ENCODE measurements at places on chromosomes 11 and 22. TPM values are rescaled to one million over a fixed set of nuclear protein-coding genes. Genes with fewer than 3 reads are reported as not detected.
A peak's percentile ranks its signal among the peaks of the same experiment; 100 is the strongest.

Gene INSC
- 0.58 TPM for total RNA-seq

Gene PLA2G3
- total RNA-seq = 26.8 TPM

- H3K36me3 ChIP-seq = no peaks in the 10 kb centered on the region
- no peak overlapping the region for H3K4me3 ChIP-seq
- DNase-seq = no peak
- H3K4me1 ChIP-seq = peaks cover 22% of the 10 kb centered on the region
Measured at GRCh38 chr22:40006641-40007040, 11.9 kb downstream of the FAM83F start.

- no peaks in the 10 kb centered on the region for H3K4me1 ChIP-seq
- H3K36me3 ChIP-seq = no peaks in the 10 kb centered on the region
- no peak within 1 kb of the TSS for H3K27ac ChIP-seq
Measured at GRCh38 chr11:102724904-102725500, at the start of gene MMP8. TSS of gene MMP8 (minus strand) at chr11:102724954. CDS start at chr11:102724855, 99 bp downstream.

GRCh38 chr22:44942979-44943700 is 66.7 kb downstream of the PHF21B start:
- DNase-seq = no peak
- no peak overlapping the region for H3K27ac ChIP-seq
- no peaks in the 10 kb centered on the region for H3K27me3 ChIP-seq
- H3K4me3 ChIP-seq = no peak overlapping the region

DNA sequence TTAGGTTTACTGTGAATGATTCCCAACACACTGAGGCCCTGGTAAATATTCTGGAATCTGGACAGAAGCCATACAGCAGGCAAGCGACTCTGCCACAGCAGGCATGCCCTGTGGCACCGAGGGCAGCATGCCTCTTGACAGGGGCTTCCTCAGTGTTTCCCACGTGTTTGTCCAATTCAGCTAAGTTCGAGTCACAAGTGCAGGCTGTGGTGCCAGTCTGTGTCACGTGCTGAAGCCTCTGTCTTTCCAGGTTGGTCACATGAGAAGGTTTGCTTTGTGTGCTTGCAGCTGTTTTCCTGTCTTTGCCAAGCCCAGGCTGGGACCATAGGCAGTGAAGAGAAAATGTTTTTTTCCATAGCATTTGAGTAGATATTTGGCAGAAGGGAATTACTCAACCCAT is 2.4 kb upstream of the PPFIBP2 start:
- no peak overlapping the region for H3K27ac ChIP-seq
- no peak for DNase-seq
- H3K27me3 ChIP-seq = peaks cover 16% of the 10 kb centered on the region
- H3K4me1 ChIP-seq = no peaks in the 10 kb centered on the region

- no peaks in the 10 kb centered on the region for H3K36me3 ChIP-seq
- H3K27me3 ChIP-seq = no peaks in the 10 kb centered on the region
- H3K4me1 ChIP-seq = no peaks in the 10 kb centered on the region
- no peak for DNase-seq
Measured at GRCh38 chr11:129747071-129747470, 68.6 kb upstream of the TMEM45B start.

Gene RIMBP3C
- total RNA-seq = not detected

DNA sequence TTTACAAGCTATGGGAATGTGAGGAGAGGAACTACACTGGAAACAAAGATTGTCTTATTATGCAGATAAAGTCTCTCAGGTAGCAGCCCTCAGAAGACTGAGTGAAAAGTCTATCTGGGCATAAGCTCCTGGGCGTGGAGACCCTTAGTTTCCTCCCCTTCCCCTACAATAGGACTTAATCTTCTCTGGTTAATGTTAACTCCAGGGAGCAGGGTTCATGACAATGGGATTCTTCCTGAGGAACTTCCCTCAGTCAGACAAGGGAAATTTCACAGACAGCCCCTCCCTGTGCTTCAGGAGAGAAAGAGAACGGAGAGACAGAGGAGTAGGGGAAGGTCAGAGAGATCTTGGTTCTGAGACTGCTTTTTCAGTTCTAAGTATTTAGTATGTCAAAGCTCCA is 1428.6 kb downstream of the LRRC4C start:
- no peaks in the 10 kb centered on the region for H3K4me1 ChIP-seq
- no peaks in the 10 kb centered on the region for H3K27me3 ChIP-seq
- no peaks in the 10 kb centered on the region for H3K36me3 ChIP-seq
- no peak for DNase-seq

Gene PATE2
- not detected for total RNA-seq

DNA sequence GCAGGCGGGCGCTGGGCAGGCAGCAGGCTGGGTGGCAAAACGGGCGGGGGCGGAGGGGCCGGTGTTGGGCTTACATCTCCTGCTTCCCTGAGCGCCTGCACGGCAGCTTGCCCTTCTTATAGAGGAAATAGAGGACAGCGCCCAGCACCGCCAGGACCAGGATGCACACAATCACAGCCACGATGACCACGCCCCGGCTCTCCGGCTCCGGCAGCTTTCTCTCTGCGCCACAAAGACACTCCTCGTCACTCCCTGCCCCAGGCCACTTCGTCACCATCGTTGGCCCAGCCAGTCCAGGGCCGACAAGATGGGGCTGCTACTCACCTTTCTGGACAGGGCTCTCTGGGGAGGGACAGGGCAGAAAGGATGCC is 6.3 kb downstream of the MCAM start:
- no peak overlapping the region for H3K4me3 ChIP-seq
- H3K27ac ChIP-seq = no peak overlapping the region
- no peaks in the 10 kb centered on the region for H3K36me3 ChIP-seq
- H3K4me1 ChIP-seq = peaks cover 11% of the 10 kb centered on the region

DNA sequence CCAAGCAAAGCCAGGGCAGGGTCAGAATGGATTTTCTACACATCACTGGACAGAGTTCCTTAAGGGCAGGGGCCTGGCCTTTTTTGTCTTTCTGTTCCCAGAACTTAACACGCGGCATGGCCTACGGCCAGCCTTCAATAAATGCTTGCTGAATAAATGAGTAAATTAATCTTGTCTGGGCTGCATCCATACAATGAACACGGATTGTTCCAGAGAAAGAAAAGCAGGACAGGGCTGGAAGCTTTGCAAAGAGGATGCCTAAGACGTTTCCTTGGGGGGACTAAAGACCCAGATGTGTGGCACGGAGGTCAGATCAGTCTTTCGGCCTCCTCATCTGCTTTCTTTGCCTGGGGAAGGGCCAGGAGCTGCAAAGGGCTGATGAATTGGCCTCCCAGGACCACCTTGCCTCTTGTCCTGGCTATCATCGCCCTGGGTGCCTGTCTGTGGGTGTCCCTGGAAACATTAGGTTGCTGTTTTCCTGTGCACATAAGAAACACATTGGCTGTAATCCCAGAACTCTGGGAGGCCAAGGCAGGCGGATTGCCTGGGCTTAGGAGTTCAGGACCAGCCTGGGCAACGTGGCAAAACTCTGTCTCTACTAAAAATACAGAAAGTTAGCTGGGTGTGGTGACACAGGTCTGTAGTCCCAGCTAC is 20.8 kb upstream of the RFPL3 start:
- H3K36me3 ChIP-seq = no peaks in the 10 kb centered on the region
- no peak overlapping the region for H3K27ac ChIP-seq
- no peaks in the 10 kb centered on the region for H3K27me3 ChIP-seq
- no peak for DNase-seq
- peaks cover 8% of the 10 kb centered on the region for H3K4me1 ChIP-seq
- H3K4me3 ChIP-seq = no peak overlapping the region

- no peak overlapping the region for H3K27ac ChIP-seq
- H3K4me3 ChIP-seq = no peak overlapping the region
- H3K36me3 ChIP-seq = no peaks in the 10 kb centered on the region
- H3K4me1 ChIP-seq = no peaks in the 10 kb centered on the region
- no peaks in the 10 kb centered on the region for H3K27me3 ChIP-seq
Measured at GRCh38 chr22:16847271-16847670, 22.1 kb upstream of the XKR3 start.

DNA sequence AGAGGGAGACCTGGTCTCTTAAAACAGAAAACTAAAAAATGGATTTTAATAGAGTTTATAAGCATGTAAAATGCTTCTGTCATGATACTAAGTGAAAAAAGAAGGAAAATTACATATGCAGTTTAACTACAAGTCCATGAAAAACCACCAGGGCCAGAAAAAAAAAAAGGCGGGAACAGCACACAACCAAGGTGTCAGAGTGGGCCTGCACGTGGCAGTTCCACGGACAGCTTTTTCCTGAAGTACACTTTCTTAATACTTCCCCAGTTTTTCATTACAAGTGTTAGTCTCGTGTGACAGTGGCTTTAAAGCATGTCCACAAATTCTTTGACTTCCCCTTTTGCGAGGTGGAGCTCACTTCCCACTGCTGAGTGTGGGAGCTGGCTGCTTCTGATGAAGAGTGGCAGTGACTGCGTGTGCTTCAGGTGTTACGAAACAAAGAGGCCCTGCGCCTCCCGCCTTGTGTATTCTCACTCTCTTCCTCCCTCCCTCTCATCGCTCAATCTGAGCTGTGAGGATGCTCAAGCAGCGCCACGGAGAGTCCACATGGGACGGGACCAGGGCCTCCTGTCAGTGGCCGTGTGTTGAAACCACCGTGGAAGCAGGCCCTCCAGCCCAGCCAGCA is 16.4 kb downstream of the PPM1F start:
- 0 out of 2 replicates have a peak, but pooled peaks cover 2% of the 10 kb centered on the region for H3K36me3 ChIP-seq
- H3K27me3 ChIP-seq = no peaks in the 10 kb centered on the region
- H3K4me3 ChIP-seq = no peak overlapping the region
- DNase-seq = no peak
- no peak overlapping the region for H3K27ac ChIP-seq

DNA sequence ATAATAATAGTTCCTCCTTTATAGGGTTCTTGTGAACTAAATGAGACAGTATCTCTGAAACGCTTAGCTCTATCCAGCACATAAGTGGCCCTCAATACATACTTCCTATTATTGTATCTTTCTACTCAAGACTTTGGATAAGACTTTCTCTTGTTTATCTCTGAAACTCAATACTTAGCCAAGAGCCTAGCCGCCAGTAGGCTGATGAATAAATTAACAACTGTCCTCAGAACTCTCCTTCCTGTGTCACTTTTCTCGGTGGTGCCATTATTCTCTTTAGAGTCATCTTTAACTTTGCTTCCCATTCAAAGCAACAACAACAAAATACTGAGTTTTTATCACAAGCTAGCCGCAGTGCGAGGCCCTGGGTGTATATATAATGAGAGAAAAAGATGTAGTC is 86.9 kb downstream of the FAM83F start:
- no peaks in the 10 kb centered on the region for H3K27me3 ChIP-seq
- H3K36me3 ChIP-seq = no peaks in the 10 kb centered on the region
- H3K27ac ChIP-seq = no peak overlapping the region
- no peak overlapping the region for H3K4me3 ChIP-seq
- no peak for DNase-seq

- H3K27ac ChIP-seq = no peak overlapping the region
- no peaks in the 10 kb centered on the region for H3K27me3 ChIP-seq
- H3K4me3 ChIP-seq = no peak overlapping the region
- peaks cover 5% of the 10 kb centered on the region for H3K4me1 ChIP-seq
- H3K36me3 ChIP-seq = no peaks in the 10 kb centered on the region
Measured at GRCh38 chr11:87572881-87573280, 535.1 kb downstream of the TMEM135 start.

Gene CCDC157
- total RNA-seq = 4.1 TPM

DNA sequence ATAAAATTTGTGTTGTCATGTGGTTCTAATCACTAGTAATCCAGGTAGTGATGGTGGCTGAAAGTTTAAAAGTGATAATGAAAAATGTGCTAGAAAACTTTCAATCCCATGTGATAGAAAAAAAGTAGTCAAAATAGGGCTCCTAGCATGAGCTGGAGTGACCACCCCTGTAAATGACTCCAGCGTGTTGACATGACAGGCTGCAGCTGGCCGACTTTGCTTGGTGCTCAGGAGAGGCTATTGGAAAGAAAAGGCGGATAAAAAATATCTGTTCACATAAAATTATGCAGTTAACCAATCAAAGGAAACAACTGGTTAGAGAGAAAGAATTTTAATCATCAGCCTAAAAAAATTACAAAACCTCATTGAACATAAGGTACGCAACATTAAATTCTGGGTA is 16.9 kb upstream of the MTCH2 start:
- H3K27me3 ChIP-seq = no peaks in the 10 kb centered on the region
- H3K4me1 ChIP-seq = no peaks in the 10 kb centered on the region
- H3K4me3 ChIP-seq = no peak overlapping the region
- DNase-seq = no peak
- H3K36me3 ChIP-seq = no peaks in the 10 kb centered on the region

Gene RBMXL2
- total RNA-seq = not detected

DNA sequence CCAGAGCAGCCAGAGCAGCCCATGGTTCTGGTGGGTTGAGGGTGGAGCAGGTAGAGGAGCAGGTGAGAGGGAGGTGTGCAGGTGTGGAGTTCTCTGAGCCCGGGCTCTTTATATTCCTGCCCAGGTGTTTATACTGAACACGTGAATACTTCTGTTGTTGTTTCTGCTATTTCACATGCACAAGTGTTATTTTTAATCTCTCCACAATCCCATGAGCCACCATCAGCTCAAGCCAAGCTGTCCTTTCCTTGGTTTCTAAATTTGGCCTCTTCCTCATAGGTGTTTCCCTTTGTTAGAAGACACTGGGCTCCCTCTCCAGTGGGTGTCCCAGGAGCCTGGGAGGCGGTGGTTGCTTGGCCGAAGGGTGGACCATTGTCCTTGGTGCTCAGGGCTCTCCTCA is at the start of gene KRTAP5-3:
Gene KRTAP5-3, minus strand, starts transcription at position 101 of the 400 bp plus-strand sequence. Its CDS starts 78 bp downstream, at position 23.
- no peaks in the 10 kb centered on the region for H3K36me3 ChIP-seq
- no peak for DNase-seq
- H3K4me1 ChIP-seq = no peaks in the 10 kb centered on the region
- H3K27me3 ChIP-seq = no peaks in the 10 kb centered on the region
- H3K27ac ChIP-seq = no peak within 1 kb of the TSS

DNA sequence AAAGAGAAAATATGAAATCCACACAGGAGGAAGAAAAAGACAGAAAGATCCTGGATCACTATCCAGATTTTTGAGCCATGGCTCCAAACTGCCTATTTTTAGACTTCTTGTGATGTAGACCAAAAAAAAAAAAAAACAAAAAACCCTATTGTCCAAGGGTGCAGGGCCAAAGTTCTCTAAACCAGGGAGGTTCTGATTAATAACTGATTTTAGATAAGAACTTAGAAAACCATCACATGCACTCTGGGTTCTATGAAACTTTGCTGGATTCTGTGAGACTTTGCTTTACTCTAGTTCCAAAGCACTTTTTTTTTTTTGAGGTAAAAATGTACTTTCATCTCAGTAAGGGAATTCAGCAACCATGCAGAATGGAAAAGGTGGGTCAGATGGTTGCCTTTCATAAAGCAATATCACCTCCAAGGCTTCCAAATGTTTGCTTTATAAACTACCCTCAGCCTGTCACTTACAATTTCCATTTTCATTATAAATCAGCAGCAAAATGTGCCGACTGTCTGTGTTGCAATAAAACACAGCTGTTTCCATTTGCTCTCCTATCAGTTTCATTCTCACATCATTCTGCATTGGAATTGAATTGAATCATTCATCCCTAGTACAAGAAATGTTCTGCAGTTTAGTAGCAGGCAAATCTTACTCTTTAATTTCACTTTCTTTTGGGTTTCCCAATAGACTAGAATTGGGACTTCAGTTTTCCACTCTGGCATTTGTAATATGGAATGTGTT is 1584.3 kb upstream of the RAG2 start:
- no peaks in the 10 kb centered on the region for H3K36me3 ChIP-seq
- no peaks in the 10 kb centered on the region for H3K27me3 ChIP-seq
- no peak for DNase-seq
- no peaks in the 10 kb centered on the region for H3K4me1 ChIP-seq

- no peak for DNase-seq
- H3K36me3 ChIP-seq = no peaks in the 10 kb centered on the region
- no peaks in the 10 kb centered on the region for H3K27me3 ChIP-seq
Measured at GRCh38 chr11:75795276-75796090, 19.5 kb upstream of the UVRAG start.

GRCh38 chr11:119419834-119420492 is 3.0 kb downstream of the THY1 start:
- peak overlapping the region; percentile 73 for H3K27ac ChIP-seq
- no peak overlapping the region for H3K4me3 ChIP-seq
- DNase-seq = no peak
- H3K36me3 ChIP-seq = peaks cover 19% of the 10 kb centered on the region
- no peaks in the 10 kb centered on the region for H3K27me3 ChIP-seq
